ENCODE measurements at places on chromosomes 2 and 18.

GRCh38 chr18:10449396-10449795 lies 5.0 kb upstream of the APCDD1 start:
- DNase-seq: no peak

- no peak for DNase-seq
Observed at GRCh38 chr2:225999692-226000091, 600.2 kb downstream of the NYAP2 start.

DNA sequence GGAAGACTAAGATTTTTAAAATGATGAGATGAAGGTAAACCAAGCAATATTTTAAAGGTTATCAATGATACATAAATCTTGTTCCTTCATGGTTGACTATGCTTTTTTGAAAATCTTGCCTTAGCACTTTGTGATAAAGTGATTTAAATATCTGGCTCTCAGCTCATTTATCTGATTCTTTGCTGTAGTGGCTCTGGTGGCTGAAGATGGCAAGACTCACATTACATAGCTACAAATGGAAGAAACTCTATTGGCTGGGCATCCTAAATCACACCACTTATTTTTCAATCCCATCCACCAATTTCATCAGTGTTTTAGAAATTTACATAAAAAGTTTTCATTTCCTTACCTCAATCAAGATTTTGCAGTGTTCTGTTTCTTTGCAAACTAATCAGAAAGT lies 16.6 kb upstream of the APCDD1 start:
- DNase-seq: no peak

- DNase-seq: no peak
Observed at GRCh38 chr18:54772056-54772455, 56.2 kb upstream of the RAB27B start.

DNA sequence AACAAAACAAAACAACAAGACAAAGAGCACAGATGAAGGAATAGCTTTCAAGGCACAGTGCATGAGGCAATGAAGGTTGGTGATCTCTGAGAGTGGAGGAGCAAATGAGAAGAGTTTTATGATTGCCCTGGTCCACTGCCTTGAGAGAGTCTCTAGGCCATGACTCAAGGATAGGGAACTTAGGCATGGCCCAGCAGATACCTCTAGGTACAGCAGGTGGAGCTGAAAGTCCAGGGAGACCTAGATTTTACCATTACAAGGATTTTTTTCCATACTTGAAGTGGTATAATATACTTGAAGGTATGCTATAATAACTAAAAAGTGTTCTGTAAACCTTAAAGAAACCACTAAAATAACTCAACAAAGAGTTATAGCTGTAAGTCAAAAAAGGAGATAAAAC lies 239.5 kb upstream of the KLHL29 start:
- no peak for DNase-seq

DNA sequence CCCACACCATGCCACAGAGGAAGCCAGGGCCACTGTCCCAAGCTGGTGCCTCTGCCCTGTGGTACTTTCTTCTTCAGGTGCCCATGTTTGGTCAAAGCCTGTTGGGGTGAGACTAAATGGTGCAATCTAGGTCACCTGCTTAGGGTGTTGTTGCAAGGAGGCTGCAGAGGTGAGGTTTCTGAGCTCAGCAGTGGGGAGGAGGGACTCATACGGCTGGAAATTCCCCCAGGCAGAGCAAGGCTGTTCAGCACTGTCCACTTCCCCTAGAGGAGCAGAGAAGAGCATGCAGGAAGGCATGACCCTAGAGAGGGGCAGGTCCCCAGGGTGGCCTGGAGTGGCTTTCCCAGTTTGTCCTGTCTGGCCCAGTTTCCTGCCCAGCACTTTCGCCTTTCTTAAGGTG lies 211.0 kb downstream of the HAUS1 start:
- DNase-seq: no peak

DNA sequence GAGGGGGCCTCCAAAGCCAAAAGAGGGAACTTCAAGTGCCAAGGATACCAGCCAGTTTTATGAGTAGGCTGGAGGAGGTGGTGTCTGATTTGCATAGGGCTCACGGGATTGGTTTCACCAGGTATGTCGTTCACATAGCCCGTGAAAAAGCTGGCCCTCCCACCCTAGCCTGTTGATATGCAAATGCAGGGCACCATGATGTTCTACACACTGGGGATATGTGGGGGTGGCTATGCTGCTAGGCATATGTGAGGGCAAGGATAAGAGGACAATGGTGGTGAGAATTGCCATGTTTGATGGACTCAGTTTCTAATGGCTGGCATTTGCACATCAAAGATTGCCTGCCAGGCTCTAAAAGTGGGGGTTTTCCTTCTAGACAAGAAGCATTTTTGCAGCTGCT lies 378.6 kb downstream of the DPP10 start:
- DNase-seq: no peak

DNA sequence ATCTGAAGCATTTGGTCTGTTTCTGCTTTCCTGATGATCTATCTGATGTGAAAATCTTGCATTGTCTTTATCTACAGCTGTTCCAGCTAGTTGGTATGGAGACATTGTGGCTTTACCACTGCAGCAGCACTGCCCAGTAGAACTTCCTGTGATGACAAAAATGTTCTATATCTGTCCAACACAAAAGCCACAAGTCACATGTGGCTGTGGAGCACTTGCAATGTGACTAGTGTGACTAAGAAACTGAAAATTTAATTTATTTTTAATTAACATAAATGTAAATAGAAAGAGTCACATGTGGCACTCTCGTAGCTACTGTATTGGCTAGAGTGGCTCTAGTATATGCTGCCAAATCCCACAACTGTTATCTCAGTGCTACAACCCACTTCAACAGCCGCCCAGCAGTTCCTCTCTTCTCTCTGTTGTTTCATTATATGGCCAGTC lies 425.7 kb downstream of the SETBP1 start:
- no peak for DNase-seq

GRCh38 chr18:48023334-48024008 lies 93.0 kb upstream of the SMAD2 start:
- DNase-seq: no peak

DNA sequence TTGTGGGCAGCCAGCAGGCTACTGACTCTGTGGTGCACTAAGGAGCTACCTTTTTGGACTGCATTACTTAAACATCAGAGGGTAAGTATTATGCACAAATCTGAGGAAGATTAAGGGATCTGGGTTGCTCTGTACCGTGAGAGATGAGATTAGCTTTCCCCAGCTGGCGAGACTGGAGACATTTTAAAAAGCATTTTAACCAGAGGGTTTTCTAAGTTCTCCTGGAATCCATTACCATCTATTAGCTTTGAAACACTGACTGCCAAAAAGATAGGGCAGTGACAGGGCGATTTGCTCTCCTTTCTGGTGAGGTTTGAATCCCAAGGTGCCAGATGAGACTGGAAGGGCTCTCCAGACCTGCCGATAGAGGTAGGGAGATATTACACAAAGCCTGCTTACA lies 63.2 kb downstream of the LYPD6 start:
- DNase-seq: no peak

GRCh38 chr2:55399815-55400214 lies 19.8 kb downstream of the CCDC88A start:
- no peak for DNase-seq

GRCh38 chr18:7084080-7085065 lies 33.2 kb downstream of the LAMA1 start:
- DNase-seq: peak; percentile 53

- no peak for DNase-seq
Observed at GRCh38 chr2:41033127-41033526, 581.2 kb upstream of the SLC8A1 start.

All from non-pigmented ciliary epithelial cell (primary cell).